ENCODE measurements at places on chromosomes 1 and 21. TPM values are rescaled to one million over a fixed set of nuclear protein-coding genes. Genes with fewer than 3 reads are reported as not detected.
A peak's percentile ranks its signal among the peaks of the same experiment; 100 is the strongest.

TFF2 gene
- not detected for total RNA-seq

BTBD8 gene
- total RNA-seq, result 7.8 TPM

DNA sequence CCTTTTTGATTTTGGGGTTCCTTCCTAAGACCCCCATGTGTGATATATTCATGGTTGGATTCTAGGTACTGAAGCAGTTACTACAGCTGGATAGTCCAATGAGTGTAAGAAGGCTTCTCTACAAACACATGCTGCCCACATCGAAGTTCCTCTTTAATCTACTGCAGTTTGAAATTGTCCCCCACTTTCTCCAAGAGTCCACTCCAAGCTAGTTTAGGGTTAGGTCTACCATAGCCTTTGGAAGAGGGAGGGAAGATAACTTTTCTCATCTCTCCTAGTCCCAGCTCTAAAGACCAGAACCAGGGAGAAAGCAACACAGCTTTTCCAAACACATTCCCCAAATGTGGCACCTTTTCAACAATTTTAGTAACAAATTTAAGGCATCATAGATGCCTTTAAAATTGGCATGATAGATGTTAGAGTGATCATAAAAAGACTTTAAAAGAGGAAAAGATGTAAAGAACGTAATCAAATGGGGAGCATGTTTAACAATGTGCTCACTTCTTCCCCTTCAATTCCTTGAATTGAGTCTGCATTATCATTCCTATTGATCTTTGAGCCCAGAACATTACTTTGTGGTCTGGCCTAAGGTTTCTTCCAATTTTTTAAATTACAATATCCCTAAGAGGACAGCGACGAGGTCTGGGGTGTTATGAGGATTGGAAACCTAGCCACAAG is 1.0 kb upstream of the EXO1 start:
- H3K4me3 ChIP-seq, result peak overlapping the region; percentile 72
- peak overlapping the region; percentile 93 for H3K27ac ChIP-seq
- H3K36me3 ChIP-seq, result no peaks in the 10 kb centered on the region
- no peaks in the 10 kb centered on the region for H3K27me3 ChIP-seq
- peaks cover 8% of the 10 kb centered on the region for H3K4me1 ChIP-seq
- DNase-seq, result no peak

GRCh38 chr1:61395146-61395800 is 312.9 kb downstream of the NFIA start:
- no peak overlapping the region for H3K27ac ChIP-seq
- H3K27me3 ChIP-seq, result no peaks in the 10 kb centered on the region
- no peak for DNase-seq
- H3K4me3 ChIP-seq, result no peak overlapping the region

- H3K27ac ChIP-seq, result no peak overlapping the region
- peaks cover 41% of the 10 kb centered on the region for H3K36me3 ChIP-seq
- H3K4me1 ChIP-seq, result peaks cover 7% of the 10 kb centered on the region
- no peak overlapping the region for H3K4me3 ChIP-seq
Observed at GRCh38 chr21:32311621-32312020, 13.0 kb downstream of the MRAP start.

- peaks cover 1% of the 10 kb centered on the region for H3K27me3 ChIP-seq
- no peak overlapping the region for H3K27ac ChIP-seq
- H3K4me3 ChIP-seq, result no peak overlapping the region
- H3K36me3 ChIP-seq, result no peaks in the 10 kb centered on the region
- H3K4me1 ChIP-seq, result peaks cover 14% of the 10 kb centered on the region
- no peak for DNase-seq
Observed at GRCh38 chr1:205541161-205541886, 36.9 kb downstream of the CDK18 start.

GRCh38 chr1:107524301-107524700 is 383.5 kb downstream of the NTNG1 start:
- H3K27ac ChIP-seq, result no peak overlapping the region
- H3K4me1 ChIP-seq, result no peaks in the 10 kb centered on the region
- no peak overlapping the region for H3K4me3 ChIP-seq
- DNase-seq, result no peak
- H3K27me3 ChIP-seq, result no peaks in the 10 kb centered on the region

GRCh38 chr1:37519613-37520012 is 5.0 kb upstream of the MEAF6 start:
- peaks cover 8% of the 10 kb centered on the region for H3K4me1 ChIP-seq
- no peaks in the 10 kb centered on the region for H3K36me3 ChIP-seq
- H3K27ac ChIP-seq, result no peak overlapping the region
- H3K4me3 ChIP-seq, result no peak overlapping the region

DNA sequence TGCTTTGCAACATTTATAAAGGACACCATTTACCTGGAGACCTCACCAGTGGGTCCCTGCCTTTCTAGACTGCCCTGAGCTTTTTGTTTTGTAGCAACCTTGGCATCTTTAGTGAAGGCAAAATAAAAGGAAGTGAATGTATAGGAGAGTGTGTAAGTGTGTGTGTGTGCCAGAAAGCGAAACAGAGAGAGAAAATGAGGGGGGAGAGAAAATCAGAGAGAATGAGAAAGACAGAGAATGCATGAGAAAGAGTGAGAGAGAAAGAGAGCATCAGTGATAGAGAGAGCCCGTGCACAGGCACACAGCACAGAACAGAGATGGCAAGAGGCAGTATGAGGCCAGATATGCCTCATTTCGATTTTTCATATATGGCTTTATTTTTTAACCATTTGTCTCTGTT is 57.5 kb downstream of the HSD3B1 start:
- H3K27me3 ChIP-seq, result no peaks in the 10 kb centered on the region
- no peaks in the 10 kb centered on the region for H3K4me1 ChIP-seq
- H3K4me3 ChIP-seq, result no peak overlapping the region
- DNase-seq, result no peak
- no peak overlapping the region for H3K27ac ChIP-seq

DNA sequence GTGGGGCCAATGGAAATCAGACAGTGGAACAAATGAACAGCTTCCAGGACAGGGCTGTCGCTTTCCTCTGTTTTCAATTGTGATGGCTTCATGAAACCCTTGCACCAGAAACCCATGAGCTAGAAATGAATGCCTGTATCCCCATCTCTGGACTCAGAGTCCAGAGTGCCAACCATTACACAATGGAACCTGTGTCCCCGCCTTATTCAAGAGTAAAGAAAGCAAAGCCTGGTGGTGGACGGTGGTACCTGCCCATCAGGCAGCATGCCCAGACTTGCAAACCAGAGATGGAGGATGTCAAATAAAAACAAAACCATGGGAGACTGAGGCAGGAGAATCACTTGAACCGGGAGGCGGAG is 4.4 kb upstream of the CAPN2 start:
- peak overlapping the region; percentile 88 for H3K27ac ChIP-seq
- DNase-seq, result no peak
- no peaks in the 10 kb centered on the region for H3K36me3 ChIP-seq

GRCh38 chr1:231931846-231932454 is 305.4 kb downstream of the DISC1 start:
- peaks cover 31% of the 10 kb centered on the region for H3K4me1 ChIP-seq
- no peaks in the 10 kb centered on the region for H3K36me3 ChIP-seq
- no peaks in the 10 kb centered on the region for H3K27me3 ChIP-seq
- H3K27ac ChIP-seq, result no peak overlapping the region
- no peak overlapping the region for H3K4me3 ChIP-seq

GRCh38 chr1:63873751-63874150 is 99.9 kb downstream of the ROR1 start:
- no peak overlapping the region for H3K4me3 ChIP-seq
- no peaks in the 10 kb centered on the region for H3K27me3 ChIP-seq
- H3K27ac ChIP-seq, result no peak overlapping the region
- H3K4me1 ChIP-seq, result peaks cover 25% of the 10 kb centered on the region
- DNase-seq, result no peak

- no peaks in the 10 kb centered on the region for H3K27me3 ChIP-seq
- H3K36me3 ChIP-seq, result no peaks in the 10 kb centered on the region
- no peaks in the 10 kb centered on the region for H3K4me1 ChIP-seq
- no peak for DNase-seq
- no peak overlapping the region for H3K4me3 ChIP-seq
Observed at GRCh38 chr1:210949039-210949438, 184.9 kb downstream of the KCNH1 start.

DNA sequence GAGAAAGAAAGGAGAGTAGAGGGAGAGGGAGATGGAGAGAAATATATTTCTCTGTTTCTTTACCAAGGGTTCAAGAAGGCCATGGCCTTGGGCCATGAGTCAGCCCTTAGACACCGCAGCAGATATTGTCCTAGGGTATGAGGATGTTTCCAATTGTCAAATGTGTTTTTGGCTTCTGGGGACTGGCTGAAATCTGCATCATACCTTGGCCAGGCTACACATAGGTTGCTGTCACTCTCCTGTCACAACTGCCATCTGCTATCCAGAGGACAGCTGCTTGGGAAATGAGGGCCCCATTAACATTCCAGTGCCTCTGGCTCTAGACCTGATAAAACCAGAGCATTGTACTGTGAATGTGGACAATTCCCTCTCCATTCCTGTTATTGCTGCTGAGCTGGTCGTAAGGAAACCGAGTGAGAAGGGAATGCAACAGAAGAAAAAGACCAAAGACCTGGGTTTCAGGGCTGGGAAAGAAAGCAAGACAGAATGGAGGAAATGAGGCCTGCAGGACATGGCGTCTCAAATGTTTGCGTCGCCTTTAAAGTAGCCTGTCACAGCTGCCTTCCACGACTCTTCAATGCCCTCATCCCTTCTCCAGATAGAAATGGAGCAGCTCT is 8.8 kb upstream of the PIGC start:
- H3K27me3 ChIP-seq, result no peaks in the 10 kb centered on the region
- peaks cover 10% of the 10 kb centered on the region for H3K4me1 ChIP-seq
- no peak overlapping the region for H3K27ac ChIP-seq
- DNase-seq, result no peak

DNA sequence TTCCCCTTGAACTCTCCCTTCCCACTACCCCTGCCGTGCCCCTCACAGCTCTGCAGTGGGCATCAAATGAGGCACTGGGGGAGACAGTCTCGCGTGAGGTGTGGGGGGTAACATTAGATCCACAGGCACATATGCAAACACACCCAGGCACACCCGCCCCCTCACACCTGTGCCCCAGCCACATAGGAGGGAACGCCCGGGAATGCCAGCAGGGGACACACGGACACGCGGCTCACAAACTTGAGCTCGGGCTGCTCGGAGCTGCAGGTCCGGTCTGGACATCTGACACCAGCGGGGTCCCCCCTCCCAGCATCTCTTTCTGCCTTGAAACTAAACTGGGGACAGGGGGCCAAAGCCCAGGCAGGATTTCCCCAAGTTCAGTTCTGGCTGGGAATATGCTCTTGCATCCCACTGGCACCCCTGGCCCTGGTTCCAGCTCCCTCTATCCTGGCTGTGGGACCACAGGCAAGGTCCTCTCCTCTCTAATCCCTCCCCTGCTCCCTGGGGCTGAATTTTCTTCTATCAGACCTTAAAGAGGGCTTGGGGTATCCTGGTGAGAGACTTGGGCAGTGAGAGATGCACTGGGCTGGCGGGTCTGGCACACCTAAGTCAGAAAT is 30.6 kb downstream of the CDCP2 start:
- H3K4me3 ChIP-seq, result peak overlapping the region; percentile 47
- no peak overlapping the region for H3K27ac ChIP-seq
- no peaks in the 10 kb centered on the region for H3K27me3 ChIP-seq
- H3K36me3 ChIP-seq, result no peaks in the 10 kb centered on the region

DNA sequence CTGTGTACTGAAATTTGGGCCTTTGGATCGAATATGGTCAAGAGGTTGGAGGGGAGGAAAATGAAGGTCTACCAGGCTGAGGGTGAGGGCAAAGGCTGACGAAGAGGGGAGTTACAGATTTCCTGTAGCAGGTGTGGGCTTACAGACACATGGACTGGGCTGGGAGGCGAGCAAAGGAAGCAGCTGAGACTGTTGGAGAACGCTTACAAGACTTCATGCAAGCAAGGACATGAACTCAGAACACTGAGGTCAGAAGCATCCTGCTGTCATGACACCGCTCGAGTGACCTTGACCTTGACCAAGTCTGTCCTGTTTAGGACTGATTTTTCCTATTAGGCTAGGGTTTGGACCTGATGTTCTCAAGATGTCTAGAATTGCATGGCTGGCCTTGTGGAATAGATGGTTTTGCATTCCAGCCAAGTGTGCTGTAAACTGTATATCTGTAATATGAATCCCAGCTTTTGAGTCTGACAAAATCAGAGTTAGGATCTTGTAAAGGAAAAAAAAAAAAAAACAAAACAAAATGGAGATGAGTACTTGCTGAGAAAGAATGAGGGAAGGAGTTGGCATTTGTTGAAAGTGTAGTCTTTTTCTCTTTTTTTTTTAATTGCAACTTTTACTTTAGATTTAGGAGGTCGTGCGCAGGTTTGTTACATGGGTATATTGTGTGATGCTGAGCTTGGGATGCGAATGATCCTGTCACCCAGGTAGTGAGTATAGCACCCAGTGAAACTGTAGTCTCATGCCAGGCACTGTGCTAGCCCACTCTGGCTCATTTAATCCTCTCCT is 5.8 kb downstream of the ELF3 start:
- no peaks in the 10 kb centered on the region for H3K4me1 ChIP-seq
- no peaks in the 10 kb centered on the region for H3K36me3 ChIP-seq
- H3K27ac ChIP-seq, result no peak overlapping the region
- H3K4me3 ChIP-seq, result no peak overlapping the region
- no peak for DNase-seq

DNA sequence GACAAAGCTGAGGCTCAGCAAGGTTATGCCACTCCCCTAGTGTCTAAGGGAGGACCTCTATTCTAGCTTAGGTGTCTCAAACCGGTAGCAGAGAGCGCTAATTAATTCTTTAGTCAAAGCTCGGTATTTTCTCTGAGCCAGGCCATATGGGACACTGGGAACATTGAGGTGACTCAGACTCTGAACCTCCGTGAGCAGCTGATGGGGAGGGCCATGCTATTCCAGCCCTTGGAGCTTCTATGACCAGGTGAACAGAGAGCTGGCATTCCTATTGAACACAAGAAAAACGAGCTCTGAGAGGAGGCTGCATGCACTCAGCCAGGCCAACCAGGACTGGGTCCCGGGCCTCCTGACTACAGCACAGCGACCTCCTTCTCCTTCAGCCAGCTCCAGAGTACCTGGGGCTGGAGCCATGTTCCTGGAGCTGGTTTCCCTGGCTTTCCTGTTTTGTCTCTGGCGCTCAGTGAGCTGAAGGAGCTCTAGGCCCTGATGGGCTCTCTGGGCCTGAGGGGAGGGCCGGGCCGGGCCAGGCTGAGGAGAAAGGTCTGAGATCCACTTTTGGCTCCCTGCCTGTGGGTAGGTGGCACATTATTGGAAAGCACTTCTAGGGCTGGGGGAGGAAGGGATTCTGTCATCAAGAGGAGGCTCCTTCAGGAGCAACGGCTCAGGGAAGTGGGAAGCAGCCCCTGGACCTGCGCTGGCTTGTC is 37.0 kb downstream of the SLC9A1 start:
- no peaks in the 10 kb centered on the region for H3K27me3 ChIP-seq
- peak overlapping the region; percentile 74 for H3K27ac ChIP-seq
- H3K4me3 ChIP-seq, result no peak overlapping the region
- no peaks in the 10 kb centered on the region for H3K36me3 ChIP-seq
- DNase-seq, result no peak

DNA sequence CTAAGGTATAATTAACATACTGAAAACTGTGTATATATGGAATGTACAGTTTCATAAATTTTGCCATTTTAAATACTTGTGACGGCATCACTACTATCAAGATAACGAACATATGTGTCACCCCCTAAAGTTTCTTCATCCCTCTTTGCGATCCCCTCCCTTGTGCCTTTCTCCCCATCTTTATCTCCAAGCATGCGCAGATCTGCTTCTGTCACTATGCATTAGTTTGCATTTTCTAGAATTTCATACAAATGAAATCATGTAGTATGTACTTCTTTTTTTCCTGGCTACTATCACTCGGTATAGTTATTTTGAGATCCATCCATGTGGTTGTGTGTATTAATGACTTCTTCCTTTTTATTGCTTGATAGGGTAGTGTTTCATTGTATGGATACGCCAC is 154.9 kb downstream of the ZNF648 start:
- H3K4me3 ChIP-seq, result no peak overlapping the region
- H3K36me3 ChIP-seq, result no peaks in the 10 kb centered on the region

Data from esophagus muscularis mucosa (tissue), 4 donors.